Stimulated activated CD8-positive, alpha-beta memory T cell treated with anti-CD3 and anti-CD28 coated beads, Interleukin-15, amount 100 ng/mL, for 4 hours (primary cell): ENCODE measurements at places on chromosomes 5 and 9.

DNA sequence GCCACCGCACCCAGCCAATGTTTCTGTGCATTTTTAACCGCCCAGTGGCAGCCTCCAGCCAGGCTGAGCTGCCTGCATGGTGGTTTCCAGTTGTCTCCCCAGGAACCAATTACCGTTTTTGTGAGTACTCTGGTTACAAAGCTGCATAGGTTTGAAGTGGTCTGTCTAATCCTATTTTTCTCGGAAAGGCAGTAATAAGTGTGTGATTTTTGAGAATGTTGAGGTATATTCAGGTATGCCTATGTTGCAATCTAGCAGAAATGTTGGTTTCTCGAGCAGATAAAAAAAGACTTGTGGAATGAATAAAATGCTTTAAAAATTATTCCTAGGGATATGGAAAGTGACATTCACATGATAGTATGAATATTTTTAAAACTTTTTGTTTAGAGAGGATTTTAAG, 41.5 kb upstream of the ANKH start:
- DNase-seq, result no peak

GRCh38 chr9:10855847-10856246, 243.0 kb upstream of the PTPRD start:
- no peak for DNase-seq

DNA sequence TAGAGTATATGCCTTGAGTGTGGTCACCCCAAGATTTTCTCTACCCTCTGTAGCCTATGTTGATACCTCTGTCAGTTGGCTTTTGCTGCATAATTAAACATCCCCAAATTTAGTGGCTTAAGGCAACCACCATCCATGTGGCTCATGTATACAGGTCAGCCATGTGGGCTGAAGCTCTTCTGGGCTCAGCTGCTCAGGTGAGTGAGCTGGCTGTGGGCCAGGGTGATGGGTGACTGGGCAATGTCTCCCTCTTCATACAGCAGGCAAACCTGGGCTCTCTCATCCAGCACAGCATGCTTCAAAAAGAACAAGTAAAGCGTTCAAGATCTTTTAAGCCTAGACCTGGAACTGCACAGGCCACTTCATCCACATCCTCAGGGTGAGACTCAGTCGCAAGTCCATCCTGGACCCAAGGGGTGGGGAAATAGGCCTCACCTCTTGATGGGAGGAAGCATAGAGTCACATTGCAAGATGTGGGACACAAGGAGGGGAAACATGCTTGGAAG, 188.2 kb upstream of the TAS2R1 start:
- no peak for DNase-seq

DNA sequence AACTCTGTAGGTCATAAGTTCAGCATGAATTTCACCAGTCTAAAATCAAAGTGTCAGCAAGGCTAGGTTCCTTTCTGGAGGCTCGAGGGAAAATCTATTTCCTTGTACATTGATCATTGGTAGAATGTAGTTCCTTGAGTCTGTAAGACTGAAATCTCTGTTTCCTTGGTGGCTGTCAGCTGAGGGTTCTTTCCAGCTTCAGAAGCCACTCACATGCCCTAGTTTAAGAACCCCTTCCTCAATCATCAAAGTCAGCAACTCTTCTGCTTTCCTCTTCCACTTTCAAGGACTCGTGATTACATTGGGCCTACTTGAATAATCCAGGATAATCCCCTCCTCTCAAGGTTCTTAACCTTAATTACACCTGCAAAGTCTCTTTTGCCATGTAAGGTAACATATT, 4.9 kb upstream of the SCAMP1 start:
- DNase-seq, result no peak

DNA sequence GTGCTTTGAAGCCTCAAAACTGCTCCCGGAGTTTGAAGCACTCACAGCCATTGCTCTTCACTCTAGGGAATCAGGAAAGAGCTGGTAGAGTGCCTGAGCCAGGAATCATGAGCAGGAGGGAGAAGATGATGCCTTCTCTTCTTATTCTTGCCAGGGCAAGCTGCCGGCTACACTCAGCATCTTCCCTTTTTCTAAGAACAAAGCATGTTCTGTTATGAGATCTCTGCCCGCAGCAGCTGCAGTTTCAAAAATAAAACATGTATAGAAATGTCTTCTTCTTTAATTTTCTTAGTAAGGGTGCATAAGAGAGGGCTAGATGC, 57.9 kb upstream of the RICTOR start:
- no peak for DNase-seq
